ENCODE measurements at places on chromosomes 11 and 22. TPM values are rescaled to one million over a fixed set of nuclear protein-coding genes. Genes with fewer than 3 reads are reported as not detected.
A peak's percentile ranks its signal among the peaks of the same experiment; 100 is the strongest.

GRCh38 chr22:30413745-30414524, 11.6 kb upstream of the MTFP1 start:
- DNase-seq: no peak

KRTAP5-2 gene
- not detected for total RNA-seq

TMPRSS4 gene
- total RNA-seq: not detected

SPI1 gene
- total RNA-seq: not detected

OR8H2 gene
- total RNA-seq: not detected

GUCY1A2 gene
- 0.13 TPM for total RNA-seq

PTPN5 gene
- total RNA-seq: not detected

GRCh38 chr11:113664069-113664980, 41.8 kb downstream of the TMPRSS5 start:
- DNase-seq: peak; percentile 69

SLC37A2 gene
- total RNA-seq: 0.31 TPM

NFAM1 gene
- not detected for total RNA-seq

NECTIN1 gene
- total RNA-seq: 1.3 TPM

DNA sequence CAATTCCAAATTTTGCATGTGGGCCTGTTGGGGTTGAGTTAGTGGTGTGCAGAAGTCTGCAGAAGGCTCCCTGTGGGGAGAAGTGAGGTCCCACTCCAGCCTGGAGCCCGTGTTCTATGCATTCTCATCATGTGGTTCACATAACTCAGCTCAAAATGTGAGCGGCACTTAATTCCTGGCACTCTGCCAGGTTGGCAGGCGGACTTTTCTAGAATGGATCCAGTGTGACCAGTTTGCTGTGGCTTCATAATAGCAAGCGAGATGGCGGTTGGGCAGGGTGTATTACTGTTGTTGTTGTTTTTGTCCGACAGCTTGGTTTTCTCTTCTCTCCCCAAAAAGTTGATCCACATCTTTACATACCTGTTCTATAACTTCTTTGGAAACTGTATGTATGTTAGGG, 146.8 kb upstream of the TTC12 start:
- no peak for DNase-seq

DNA sequence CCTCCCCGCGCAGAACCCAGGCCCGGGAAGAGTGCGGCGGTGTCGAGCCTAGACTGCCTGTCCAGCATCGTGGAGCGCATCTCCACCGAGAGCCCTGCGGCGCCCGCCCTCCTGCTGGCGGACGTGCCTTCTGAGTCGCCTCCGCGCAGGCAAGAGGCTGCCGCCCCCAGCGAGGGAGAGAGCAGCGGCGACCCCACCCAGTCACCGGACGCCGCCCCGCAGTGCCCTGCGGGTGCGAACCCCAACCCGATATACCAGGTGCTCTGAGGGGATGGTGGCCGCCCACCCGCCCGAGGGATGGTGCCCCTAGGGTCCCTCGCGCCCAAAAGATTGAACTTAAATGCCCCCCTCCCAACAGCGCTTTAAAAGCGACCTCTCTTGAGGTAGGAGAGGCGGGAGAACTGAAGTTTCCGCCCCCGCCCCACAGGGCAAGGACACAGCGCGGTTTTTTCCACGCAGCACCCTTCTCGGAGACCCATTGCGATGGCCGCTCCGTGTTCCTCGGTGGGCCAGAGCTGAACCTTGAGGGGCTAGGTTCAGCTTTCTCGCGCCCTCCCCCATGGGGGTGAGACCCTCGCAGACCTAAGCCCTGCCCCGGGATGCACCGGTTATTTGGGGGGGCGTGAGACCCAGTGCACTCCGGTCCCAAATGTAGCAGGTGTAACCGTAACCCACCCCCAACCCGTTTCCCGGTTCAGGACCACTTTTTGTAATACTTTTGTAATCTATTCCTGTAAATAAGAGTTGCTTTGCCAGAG, 2.0 kb downstream of the MYOD1 start:
- DNase-seq: no peak

DNA sequence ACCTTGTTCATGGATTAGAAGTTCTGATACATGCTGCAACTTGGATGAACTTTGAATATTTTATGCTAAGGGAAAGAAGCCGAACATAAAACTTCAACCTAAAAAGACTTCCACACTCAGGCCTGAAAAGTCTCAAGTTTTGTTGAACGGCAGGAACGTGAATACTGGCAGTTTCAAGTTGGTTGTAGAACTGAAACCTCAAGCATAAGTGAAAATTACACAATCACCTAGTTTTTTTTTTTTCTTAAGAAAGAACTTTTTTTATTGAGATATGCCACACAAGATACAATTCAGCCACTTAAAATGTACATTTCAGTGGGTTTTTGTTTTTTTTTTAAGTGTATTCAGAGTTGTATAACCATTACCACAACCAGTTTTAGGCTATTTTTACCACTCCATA, 50.8 kb upstream of the ADORA2A start:
- no peak for DNase-seq

MCM5 gene
- 181 TPM for total RNA-seq

DNA sequence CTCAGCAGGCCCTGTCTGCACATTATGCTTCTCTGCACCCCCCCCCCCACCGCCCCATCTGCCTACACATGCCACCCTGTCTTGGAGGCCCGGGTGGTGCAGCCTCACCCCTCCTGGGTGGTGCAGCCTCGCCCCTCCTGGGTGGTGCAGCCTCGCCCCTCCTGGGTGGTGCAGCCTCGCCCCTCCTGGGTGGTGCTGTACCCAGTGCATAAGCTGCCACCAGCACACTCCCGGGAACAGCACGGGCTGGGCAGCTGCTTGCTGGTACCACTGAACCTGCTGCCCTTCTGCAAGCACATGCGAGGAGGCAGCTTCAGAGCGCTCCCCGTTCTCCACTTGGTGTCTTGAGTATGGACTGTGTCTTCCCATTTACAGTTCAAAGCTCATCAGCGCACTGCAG, 69.3 kb downstream of the NCAPD3 start:
- DNase-seq: no peak

DNA sequence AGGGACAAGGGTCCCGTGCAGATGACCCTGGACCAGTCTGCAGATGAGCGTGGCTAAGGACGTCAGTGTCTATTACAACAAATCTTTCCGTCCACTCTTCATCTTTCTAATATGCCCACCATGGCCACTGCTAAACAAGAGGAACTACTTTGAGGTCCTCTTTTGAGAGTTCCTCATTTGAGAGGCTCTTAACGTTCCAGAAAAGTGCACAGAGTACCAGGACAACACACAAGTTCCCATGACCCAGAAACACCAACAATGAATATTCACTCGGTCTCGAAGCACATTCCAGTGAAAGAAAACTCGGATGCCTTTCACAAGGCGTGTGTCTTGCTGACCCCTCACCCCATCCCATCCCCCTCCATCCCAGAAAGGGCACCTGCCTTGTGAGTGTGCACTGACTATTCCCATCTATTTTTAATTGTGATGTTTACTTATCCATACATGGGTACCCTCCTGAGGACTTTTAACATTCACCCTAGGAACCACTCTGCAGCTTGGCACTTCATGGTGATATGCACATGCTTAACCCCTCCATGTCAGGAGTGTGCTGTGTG, 157.0 kb downstream of the SHANK2 start:
- DNase-seq: no peak

DNA sequence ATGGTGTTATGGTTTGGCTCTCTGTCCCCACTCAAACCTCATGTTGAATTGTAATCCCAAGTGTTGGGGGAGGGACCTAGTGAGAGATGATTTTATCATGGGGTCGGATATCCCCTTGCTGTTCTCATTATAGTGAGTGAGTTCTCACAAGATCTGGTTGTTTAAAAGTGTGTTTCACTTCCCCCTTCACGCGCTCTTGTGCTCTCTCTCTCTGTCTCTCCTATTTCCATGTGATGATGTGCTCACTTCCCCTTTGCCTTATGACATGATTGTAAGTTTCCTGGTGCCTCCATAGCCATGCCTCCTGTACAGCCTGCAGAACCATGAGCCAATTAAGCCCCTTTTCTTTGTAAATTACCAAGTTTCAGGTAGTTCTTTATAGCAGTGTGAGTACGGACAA, 765.1 kb downstream of the KCNA4 start:
- no peak for DNase-seq

DNA sequence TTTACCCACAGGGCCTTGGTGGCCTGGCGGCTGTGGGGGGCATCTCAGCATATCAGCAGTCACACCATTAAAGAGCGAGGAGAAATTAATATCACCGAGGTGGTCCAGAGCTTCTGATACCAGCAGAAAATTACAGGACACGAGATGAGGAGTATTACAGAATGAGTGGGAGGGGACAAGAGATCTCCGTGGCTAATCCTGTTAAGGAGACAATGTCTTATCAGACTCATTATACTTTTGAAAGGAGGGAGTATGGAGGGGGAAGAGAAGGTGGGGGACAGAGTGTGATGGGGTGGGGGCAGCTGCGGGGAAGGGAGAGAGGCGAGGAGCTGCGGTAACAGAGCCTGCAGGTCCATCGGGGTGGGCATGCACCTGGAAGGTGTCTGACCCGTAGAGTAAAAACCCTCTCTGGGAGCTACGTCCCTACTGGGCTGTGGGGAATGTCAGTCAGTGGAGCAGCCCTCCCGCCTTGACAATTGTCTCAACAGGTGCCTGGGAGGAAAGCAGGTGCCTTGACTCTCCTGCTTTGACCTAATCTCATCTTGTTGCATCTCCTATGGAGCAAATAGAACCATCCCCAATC, 224.2 kb downstream of the CEP164 start:
- DNase-seq: no peak

- DNase-seq: peak; percentile 43
Observed at GRCh38 chr11:69841859-69842698, 22.9 kb upstream of the FGF3 start.

GRCh38 chr11:46333394-46333947, 13.8 kb upstream of the DGKZ start:
- no peak for DNase-seq

GRCh38 chr22:43811777-43812148, 342 bp downstream of the EFCAB6 start:
- no peak for DNase-seq

- no peak for DNase-seq
Observed at GRCh38 chr22:20463324-20464095, 25.9 kb upstream of the SCARF2 start.

GRCh38 chr22:27593378-27593777, 208.2 kb downstream of the MN1 start:
- no peak for DNase-seq

LGALS12 gene
- total RNA-seq: 0.39 TPM

PHOX2A gene
- total RNA-seq: not detected

OR51B4 gene
- not detected for total RNA-seq

- no peak for DNase-seq
Observed at GRCh38 chr22:31538815-31539214, 42.5 kb downstream of the SFI1 start.

DNA sequence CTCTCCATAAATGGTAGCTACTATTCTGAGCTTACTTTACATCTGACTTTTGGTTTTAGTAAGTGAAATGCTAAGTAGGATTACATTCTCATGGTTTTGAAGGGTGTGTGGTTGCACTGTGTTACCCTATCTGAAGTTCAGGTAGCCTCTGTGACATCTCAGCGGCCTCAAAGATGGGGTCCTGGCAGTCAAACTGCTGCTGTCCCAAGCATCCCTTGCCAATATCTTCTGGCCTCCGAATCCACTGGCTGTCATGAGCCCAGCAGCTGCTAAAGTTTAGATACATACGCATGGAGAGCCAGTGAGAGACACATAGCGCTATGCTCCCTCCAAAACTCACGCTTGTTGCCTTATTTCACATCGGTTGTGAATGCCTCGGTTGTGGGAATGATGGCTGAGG, 34.9 kb downstream of the UBASH3B start:
- no peak for DNase-seq

GRCh38 chr11:26950260-26950719, 43.6 kb upstream of the FIBIN start:
- DNase-seq: no peak

DNA sequence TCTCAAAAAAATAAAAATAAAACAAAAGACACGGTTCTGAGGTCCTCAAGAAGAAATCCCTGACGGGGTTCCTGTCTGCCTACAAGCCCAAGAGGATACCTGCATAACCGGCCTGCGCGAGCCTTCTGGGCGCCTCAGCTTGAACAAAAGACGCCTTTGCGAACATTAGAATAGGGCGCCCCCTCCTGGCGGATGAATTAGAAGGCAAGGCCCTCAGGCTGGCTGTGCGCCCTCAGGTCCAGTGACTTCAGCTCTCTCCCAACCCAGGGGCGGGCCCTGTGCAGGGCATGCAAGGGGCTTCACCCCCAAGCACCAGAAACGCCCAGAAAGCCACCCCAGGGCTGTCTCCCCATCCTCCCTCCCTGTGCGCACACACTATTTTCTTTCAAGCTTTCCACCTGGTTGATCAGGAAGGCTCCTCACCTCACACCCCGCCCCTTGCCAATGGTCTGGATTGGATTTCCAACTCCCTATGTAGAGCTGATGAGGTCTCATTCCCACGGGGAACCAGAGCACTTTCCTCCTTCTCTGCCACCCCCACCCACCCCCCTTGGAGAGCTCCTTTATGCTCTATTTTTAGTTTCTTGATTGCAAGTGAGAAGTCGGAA, 273.3 kb downstream of the BUD13 start:
- peak; percentile 68 for DNase-seq

OR10A2 gene
- total RNA-seq: not detected

DNA sequence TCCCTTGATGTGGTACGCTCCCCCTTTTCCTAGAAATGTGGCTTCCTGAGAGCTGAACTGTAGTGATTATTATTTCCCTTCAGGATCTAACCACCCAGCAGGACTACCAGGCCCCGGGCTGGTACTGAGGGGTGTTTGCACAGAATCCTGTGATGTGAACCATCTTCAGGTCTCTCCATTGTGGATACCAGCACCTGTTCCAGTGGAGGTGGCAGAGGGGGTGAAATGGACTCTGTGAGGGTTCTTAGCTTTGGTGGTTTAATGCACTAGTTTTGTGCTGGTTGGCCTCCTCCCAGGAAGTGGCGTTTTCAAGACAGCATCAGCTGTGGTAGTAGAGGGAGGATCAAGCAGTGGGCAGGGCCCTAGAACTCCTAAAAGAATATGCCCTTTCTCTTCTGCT, 18.6 kb downstream of the C11orf91 start:
- DNase-seq: no peak

TMPRSS6 gene
- not detected for total RNA-seq

DNA sequence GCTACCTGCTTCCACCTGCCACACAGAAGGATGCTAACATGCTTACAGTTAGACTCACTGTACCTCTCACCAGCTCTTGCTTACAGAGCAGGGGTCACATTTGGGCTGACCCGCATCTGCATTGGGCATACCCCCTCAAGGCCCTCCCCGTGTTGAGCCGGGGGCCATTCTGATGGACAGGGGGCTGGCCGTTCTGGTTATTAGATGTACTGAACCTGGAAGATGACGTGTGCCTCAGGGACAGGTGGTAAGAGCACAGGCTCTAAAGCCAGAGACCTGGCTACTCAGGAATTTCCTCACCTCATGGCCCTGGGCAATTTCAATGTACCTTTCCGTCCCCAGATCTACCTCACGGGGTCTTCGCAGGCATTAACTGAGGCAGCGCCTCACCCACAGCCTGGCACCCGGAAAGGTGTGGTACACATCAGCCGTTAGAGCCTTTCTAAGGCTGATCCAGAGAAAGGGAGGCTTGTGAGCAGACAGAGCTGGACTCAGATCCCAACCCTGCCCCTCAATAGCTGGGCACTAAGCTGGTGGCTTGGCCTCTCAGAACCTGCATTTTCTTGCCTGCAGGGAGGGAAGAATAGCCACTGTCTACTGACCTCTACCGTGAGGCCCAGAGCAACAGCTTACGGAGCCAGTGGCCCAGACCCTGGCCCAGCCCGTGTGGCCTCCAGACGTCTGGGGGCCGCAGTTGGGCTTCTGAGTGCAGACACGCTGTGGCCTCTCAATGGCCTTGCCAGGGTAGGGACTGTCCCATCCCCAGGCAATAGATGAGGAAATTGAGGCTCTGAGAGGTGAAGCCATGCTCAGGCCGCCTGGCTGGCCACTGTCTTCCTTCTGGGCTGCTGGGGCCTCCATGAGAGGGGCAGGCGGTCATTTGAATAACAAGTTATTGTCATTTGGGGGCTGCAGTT, 100.6 kb downstream of the MORC2 start:
- no peak for DNase-seq

Data from SJSA1 (cell line).